Spinal cord (tissue), 10 donors: ENCODE measurements at places on chromosomes 11 and 22.

- no peak for DNase-seq
These were observed 408.8 kb downstream of the INSC start for GRCh38 chr11:15523543-15523942.

- DNase-seq = no peak
These were observed 86.8 kb upstream of the TP53I11 start for GRCh38 chr11:45037434-45038005.

DNA sequence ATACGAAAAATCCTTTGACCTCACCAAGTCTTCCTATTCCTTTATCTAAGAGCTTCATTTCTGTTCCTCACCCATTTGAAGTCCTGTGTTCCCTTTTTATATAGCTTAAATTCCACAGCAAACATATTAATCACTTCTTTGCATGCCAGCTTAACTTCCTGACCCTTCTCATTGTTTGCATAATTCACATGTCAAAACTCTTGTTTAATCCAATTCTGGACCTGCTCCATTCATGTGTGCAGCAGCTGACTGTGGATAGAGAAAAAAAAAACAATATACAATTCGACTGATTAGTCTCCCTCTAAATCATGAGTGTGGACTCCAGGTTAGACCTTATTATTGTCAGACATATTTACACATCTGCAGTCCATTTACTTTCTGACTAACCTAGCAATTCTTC is 991.2 kb upstream of the TENM4 start:
- no peak for DNase-seq

- no peak for DNase-seq
These were observed 290.7 kb downstream of the TBC1D22A start for GRCh38 chr22:47053013-47053725.

- no peak for DNase-seq
These were observed 286.2 kb upstream of the NARS2 start for GRCh38 chr11:78860720-78861422.

DNA sequence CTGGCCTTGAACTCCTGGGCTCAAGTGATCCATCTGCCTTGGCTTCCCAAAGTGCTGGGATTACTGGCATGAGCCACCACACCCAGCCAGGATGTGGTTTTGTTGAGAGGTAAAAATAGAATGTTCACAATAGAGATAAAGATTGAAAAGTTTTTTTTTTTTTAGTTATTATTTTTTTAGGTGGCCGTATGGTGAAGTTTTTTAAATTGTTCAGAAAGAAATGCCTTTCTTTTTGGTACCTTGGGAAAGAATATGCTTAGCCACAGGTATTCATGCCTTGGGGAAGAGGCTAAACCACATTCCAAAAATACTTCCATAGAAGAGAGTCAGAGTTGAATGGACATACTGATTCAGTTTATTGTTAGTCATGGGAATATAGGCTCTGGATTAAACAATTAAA is 143.4 kb downstream of the C11orf91 start:
- DNase-seq = no peak

GRCh38 chr11:114386545-114386944 is 13.8 kb downstream of the C11orf71 start:
- DNase-seq = no peak

GRCh38 chr11:120261931-120262330 is 22.0 kb downstream of the POU2F3 start:
- DNase-seq = no peak

DNA sequence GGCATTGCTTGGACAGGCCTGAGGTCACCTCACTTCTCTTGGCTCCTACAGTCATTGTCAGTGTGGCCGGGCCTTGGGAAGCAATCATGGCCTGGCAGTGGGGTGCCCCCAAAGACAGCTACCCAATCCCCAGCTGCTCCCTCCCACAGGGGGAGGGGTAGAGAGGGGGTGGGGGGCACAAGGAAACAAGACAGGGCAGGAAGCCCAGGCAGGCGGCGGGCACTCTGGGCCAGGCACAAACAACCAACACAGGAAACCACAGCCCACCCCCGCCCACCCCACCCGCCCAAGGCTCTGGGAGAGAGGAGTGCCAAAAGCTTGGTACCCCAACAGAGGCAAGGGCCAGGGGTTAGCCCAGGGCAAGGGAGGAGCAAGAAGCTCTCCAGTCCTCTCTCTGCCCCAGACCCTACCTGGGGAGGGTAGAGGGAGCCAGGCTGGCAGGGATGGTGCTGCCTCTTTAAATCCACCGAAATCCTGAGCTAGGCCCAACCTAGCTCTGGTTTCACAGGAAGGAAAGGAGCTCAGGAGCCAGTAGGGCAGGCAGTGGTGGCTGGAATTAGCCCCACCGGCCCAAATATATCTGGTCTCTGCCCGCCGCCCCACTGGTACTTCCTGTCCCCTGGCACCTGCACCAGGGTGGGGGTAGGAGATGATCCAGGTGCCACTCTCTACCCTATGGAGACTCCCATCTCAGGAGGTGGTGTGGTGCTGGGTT is 12.2 kb downstream of the BCL9L start:
- DNase-seq = no peak

DNA sequence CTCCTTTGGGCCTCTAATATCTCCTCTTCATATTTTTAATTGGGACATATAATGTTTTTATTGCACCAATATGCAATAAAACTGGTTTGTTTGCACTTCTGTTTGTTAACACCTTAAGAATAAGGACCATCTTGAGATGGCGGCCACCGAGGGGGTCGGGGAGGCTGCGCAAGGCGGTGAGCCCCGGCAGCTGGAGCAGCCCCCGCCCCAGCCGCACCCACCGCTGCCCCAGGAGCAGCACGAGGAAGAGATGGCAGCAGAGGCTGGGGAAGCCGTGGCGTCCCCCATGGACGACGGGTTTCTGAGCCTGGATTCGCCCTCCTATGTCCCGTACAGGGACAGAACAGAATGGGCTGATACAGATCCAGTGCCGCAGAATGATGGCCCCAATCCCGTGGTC is 49.6 kb upstream of the EED start:
- DNase-seq = no peak

GRCh38 chr22:16810188-16810802 is 14.9 kb downstream of the XKR3 start:
- DNase-seq = no peak

- DNase-seq = no peak
These were observed 905.7 kb upstream of the TENM4 start for GRCh38 chr11:80346353-80347059.

GRCh38 chr11:48055292-48056132 is 75.2 kb downstream of the PTPRJ start:
- DNase-seq = no peak

- DNase-seq = no peak
These were observed 93.2 kb upstream of the APOA1 start for GRCh38 chr11:116930586-116930985.

- no peak for DNase-seq
These were observed 67.5 kb upstream of the AMOTL1 start for GRCh38 chr11:94700622-94701021.

DNA sequence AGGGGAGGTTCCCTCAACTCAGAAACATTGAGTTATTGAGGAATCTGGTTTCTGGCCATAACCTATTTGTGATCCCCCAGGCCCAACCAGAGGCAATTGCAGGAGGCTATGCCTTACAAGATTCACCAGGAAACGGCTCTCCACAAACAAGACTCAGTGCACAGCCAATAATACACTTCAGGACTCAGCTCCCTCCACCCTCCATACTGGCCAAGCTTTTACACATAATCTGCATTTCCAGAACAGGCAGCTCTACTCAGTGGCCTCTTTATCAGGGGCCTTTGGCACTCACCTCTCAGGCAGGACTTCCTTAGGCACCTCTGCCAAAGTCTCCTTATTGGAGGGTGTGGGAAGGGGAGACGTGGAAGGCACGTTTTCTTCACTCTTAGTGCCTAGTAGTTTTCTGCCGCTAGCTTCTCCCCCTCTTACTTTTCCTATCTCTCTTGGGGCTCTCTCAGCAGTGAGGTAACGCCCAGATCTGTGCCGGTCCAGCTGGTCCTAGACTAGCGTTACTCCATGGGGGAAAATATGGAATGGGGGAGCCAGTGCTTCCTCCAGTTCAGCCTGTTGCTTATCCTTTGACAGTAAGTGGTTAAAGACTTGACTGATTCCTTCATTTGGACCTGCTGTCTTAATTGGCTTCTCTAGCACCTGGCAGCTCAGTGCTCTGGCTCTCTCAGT is 62.8 kb upstream of the ANO3 start:
- DNase-seq = no peak

DNA sequence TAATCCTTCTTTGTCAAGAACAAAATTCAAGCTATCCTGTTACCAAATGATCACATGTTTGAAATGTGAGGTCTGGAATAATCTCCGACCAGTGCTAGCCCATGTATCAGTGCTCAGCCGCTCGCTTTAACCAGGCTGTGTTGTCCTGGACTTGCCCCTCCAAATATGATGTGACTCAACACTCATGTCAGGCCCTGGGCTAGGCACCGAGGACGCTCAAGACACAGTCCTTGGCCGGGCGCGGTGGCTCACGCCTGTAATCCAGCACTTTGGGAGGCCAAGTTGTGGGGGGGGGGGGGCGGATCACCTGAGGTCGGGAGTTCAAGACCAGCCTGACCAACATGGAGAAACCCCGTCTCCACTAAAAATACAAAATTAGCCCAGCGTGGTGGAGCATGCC is 54.1 kb upstream of the WNT7B start:
- no peak for DNase-seq

DNA sequence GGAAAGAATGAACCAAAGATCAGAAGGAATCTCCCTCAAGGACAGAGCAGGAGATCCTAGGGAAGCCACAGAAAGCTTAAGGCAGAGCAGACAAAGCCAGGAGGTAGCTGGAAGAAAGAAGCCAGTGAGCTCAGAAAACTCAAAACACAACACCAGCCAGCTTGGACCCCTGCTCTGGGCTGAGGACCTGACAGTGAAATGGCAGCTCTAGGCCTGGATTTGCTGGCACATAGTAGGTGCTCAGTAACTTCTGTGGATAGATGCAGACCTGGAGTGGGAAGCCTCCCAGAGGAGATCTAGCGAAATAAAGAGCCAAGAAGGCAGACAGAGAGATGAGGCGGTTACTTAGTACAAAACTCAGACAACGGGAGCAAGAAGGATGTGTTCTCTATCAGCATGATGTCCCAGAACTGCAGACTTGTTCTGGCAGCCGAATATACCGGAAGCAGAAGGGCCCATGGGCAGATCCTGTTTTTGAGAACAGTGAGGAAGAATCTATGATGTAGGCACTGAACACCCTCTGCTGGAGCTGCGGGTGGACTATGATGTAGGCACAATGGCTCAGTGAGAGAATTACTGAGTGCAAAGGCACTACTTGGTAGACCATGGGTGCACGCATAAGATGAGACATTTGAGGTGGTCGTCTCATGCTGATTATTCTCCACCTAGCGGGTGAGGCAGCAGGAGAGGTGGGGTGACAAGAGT is 4.8 kb downstream of the ROBO4 start:
- DNase-seq = no peak

DNA sequence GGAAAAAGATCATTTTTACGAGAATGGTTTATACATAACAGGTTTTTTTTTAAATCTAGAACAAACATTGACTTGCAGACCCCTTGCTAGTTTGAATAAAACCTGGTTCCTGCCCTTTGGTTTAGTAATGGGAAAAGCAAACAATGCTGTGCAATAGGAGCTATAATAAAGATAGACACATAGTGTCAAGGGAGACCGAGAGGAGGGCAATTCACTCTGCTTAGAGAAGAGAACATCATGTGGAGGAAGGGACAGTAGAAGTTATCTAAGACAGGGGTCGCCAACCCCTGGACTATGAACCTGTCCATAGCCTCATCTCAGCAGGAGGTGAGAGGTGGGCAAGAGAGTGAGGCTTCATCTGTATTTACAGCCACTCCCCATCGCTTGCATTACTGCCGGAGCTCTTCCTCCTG is 7.0 kb upstream of the RDX start:
- DNase-seq = no peak

DNA sequence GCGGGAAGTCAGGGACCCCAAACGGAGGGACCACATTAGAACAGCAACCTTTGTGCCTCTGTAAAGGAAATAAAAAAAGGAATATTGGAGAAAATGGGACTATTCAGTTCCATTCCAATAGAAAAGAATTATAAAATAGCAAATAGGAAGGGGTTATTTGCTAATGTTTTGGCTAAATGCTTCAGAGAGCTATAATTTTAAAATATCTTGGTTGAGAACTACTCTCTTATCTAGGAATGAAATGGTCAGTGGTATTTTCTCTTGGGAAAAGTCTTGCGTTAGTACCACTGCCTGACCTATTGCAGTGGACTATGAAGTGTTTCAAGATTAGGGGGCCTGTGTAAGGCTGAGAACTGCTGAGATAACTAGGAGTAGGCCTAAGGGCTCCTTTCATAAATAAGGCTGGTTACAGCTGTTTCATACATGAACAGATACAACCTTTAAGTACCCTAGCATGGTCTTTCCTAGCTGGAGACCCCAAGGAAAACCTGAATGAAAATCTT is 6.9 kb upstream of the WEE1 start:
- DNase-seq = no peak

DNA sequence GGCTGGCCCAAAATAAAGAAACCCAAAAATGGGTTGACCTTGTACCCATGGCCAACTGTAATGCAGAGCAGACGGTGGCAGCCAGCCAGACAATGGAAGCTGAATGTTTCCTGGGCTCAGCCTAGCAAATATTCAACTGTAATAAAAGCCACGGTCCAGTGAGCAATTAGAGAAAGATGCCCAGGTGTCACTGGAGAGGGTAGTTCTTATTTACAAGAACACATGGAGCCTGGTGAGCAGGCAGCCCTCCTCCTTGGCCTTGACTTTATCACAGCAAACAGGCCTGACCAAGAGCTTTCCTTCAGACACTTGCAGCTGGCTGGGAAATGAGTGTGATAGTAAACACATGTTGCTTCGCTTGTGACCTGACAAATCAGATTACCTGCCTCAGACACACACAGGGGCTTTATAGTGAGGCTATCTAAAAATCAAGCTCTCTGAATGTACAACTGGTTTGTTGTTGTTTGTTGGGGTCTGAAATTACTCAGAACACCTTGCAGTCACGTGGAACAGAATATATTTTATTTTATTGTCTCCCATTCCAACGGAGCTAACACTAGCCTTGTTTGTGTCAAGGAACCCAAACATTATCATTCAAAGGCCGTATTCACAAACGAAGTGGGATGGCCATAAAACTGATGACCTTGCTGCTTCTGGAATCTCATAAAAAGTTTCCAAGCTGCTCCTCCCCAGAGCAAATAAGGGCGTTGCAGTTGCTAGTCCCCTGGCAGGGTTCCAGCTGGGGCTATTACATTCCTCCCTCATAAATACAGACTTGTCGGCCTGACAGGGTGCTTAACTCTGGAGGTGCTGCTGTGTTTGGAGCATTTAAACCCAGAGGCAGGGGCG is 161.1 kb downstream of the BBOX1 start:
- DNase-seq = no peak

- no peak for DNase-seq
These were observed 5.4 kb downstream of the WNT7B start for GRCh38 chr22:45971408-45972028.
